ENCODE measurements at places on chromosomes 3 and 15. TPM values are rescaled to one million over a fixed set of nuclear protein-coding genes. Genes with fewer than 3 reads are reported as not detected.
A peak's percentile ranks its signal among the peaks of the same experiment; 100 is the strongest.

DNA sequence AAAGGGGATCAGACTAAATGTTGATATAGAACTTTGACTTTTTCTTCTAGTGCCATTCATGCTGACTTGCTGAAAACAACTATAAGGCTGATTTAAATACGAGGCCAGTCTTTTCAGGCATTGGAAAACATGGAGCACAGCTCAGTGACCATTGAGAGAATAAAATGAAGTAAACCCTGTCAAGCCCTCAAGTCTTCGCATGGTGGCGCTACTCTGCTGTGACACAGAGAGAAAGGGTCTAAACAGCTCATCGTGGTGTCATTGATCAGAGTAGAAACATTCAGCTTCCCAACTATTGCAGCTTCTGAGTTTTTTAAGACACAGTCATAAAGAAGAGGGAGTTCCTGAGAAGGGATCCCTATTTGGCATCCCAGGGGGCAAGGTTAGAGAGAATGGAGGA is 716.2 kb downstream of the DIPK2A start:
- no peaks in the 10 kb centered on the region for H3K4me1 ChIP-seq
- no peaks in the 10 kb centered on the region for H3K27me3 ChIP-seq
- H3K4me3 ChIP-seq, result no peak overlapping the region
- no peaks in the 10 kb centered on the region for H3K36me3 ChIP-seq

- DNase-seq, result no peak
- no peaks in the 10 kb centered on the region for H3K27me3 ChIP-seq
- H3K27ac ChIP-seq, result no peak overlapping the region
- no peak overlapping the region for H3K4me3 ChIP-seq
- no peaks in the 10 kb centered on the region for H3K4me1 ChIP-seq
Observed at GRCh38 chr3:77588863-77589262, 549.0 kb downstream of the ROBO2 start.

DNA sequence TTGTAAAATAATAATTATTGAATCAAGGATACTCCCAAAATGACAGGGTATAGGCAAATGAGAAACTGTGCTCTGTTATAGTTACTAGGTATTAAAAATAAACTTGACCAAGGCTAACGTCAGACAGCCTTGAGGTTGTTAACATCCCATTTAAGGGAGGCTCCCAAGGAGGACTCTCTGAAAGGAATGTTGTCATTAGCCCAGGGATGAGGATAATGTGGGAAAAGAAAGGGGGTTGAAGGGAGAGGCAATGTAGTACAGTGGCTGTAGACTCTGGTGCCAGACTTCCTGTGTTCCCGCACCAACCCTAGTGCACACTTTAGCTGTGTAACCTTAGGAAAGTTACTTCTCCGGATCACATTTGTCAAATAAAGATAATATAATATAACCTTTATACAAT is 47.0 kb upstream of the RARB start:
- H3K27ac ChIP-seq, result no peak overlapping the region
- DNase-seq, result no peak
- H3K4me3 ChIP-seq, result no peak overlapping the region
- H3K36me3 ChIP-seq, result no peaks in the 10 kb centered on the region

- no peaks in the 10 kb centered on the region for H3K36me3 ChIP-seq
- H3K4me1 ChIP-seq, result peaks cover 4% of the 10 kb centered on the region
- H3K4me3 ChIP-seq, result no peak within 1 kb of the TSS
- H3K27me3 ChIP-seq, result peaks cover 11% of the 10 kb centered on the region
Observed at GRCh38 chr15:76011627-76012551, at the start of gene NRG4. Gene NRG4, minus strand, starts transcription at chr15:76012424. Its CDS starts 1,194 bp downstream, at chr15:76011230.

GRCh38 chr3:41974223-41974622 is 12.3 kb upstream of the ULK4 start:
- no peak for DNase-seq
- H3K27me3 ChIP-seq, result no peaks in the 10 kb centered on the region
- no peak overlapping the region for H3K4me3 ChIP-seq
- H3K36me3 ChIP-seq, result no peaks in the 10 kb centered on the region
- no peaks in the 10 kb centered on the region for H3K4me1 ChIP-seq
- H3K27ac ChIP-seq, result no peak overlapping the region

GRCh38 chr3:108311797-108312196 is 15.4 kb downstream of the HHLA2 start:
- no peaks in the 10 kb centered on the region for H3K27me3 ChIP-seq
- H3K4me3 ChIP-seq, result no peak overlapping the region
- DNase-seq, result no peak
- no peaks in the 10 kb centered on the region for H3K36me3 ChIP-seq
- no peaks in the 10 kb centered on the region for H3K4me1 ChIP-seq
- H3K27ac ChIP-seq, result no peak overlapping the region

PTPRG gene
- total RNA-seq, result 88.4 TPM

DNA sequence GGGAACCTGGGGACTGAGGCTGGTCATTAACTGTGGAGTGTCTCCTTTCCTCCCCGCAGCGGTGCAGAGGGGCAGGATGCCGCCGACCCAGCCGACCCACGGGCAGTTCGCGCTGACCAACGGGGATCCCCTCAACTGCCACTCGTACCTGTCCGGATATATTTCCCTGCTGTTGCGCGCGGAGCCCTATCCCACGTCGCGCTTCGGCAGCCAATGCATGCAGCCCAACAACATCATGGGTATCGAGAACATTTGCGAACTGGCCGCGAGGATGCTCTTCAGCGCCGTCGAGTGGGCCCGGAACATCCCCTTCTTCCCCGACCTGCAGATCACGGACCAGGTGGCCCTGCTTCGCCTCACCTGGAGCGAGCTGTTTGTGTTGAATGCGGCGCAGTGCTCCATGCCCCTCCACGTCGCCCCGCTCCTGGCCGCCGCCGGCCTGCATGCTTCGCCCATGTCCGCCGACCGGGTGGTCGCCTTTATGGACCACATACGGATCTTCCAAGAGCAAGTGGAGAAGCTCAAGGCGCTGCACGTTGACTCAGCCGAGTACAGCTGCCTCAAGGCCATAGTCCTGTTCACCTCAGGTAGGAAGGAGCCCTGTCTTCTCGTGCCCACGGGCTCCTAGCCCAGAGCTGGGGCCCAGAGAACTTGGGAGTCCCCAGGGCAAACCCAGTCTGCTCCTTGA is 3.7 kb downstream of the NR2F2 start:
- peak overlapping the region; percentile 88 for H3K27ac ChIP-seq
- no peak for DNase-seq
- no peaks in the 10 kb centered on the region for H3K36me3 ChIP-seq
- no peaks in the 10 kb centered on the region for H3K27me3 ChIP-seq
- H3K4me3 ChIP-seq, result peak overlapping the region; percentile 48
- H3K4me1 ChIP-seq, result peaks cover 16% of the 10 kb centered on the region

DNA sequence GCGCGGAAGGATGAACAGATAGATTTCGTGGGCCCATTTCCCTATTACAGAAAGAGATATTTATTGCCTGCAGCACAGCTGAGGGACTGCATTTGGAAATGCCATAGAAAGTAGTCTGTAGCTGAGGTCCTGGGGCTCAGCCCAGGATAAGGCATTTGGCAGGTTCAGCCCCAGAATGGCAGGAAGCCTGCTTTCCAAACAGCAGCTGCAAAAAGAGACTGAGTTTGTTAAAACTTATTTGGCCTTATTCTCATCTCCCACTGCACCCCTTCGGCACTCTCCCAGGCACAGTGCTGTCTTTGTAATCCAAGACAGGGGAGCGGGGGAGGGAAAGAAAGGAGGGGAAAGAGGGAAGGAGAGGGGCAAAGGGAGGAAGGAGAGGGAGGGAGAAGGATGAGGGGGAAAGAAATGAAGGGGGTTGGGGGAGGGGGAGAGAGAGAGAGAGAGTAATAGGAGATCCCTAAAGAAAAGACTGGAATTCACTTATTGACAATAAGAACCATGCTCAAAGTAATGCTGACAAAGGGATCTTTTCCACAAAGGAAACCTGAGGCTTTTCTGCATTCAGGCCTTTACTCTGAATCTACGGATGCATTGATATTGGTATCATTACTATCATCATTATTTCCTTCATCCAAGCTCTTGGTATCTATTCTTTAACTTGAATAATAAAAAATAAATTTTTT is 94.0 kb upstream of the LRRN1 start:
- no peaks in the 10 kb centered on the region for H3K4me1 ChIP-seq
- H3K4me3 ChIP-seq, result no peak overlapping the region
- H3K27me3 ChIP-seq, result no peaks in the 10 kb centered on the region
- H3K27ac ChIP-seq, result no peak overlapping the region
- H3K36me3 ChIP-seq, result no peaks in the 10 kb centered on the region

SORD gene
- total RNA-seq, result 13.8 TPM

GRCh38 chr3:71130471-71131374 is 452.8 kb downstream of the FOXP1 start:
- peak; percentile 69 for DNase-seq
- H3K27ac ChIP-seq, result peak overlapping the region; percentile 94

- no peak overlapping the region for H3K4me3 ChIP-seq
- no peak for DNase-seq
- H3K27me3 ChIP-seq, result no peaks in the 10 kb centered on the region
- H3K4me1 ChIP-seq, result no peaks in the 10 kb centered on the region
- no peaks in the 10 kb centered on the region for H3K36me3 ChIP-seq
- no peak overlapping the region for H3K27ac ChIP-seq
Observed at GRCh38 chr15:36791844-36792571, 212.6 kb downstream of the CDIN1 start.

ABHD17C gene
- total RNA-seq, result 32.2 TPM

PARL gene
- 39.6 TPM for total RNA-seq

MYD88 gene
- 51.5 TPM for total RNA-seq

DNA sequence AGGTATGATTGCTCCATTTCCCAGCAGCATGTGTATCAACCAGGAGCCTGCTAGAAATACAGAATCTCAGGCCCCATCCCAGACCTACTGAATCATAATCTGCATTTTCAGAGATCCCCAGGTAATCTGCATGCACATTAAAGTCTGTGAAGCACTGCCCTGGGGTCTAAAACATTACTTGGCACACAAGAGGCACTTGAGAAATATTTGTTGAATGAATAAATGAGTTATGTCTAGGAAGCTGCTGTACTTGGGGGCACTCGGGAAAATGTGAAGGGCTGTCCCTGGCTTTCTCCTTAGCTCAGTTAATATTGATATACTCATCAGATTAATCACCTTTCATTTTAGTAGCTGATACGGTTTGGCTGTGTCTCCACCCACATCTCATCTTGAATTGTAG is 184.4 kb downstream of the RORA start:
- H3K27me3 ChIP-seq, result no peaks in the 10 kb centered on the region
- H3K4me1 ChIP-seq, result no peaks in the 10 kb centered on the region
- H3K4me3 ChIP-seq, result no peak overlapping the region
- no peak overlapping the region for H3K27ac ChIP-seq

SOX2 gene
- not detected for total RNA-seq

GRCh38 chr3:8336456-8336855 is 165.2 kb upstream of the LMCD1 start:
- no peak overlapping the region for H3K27ac ChIP-seq
- no peaks in the 10 kb centered on the region for H3K4me1 ChIP-seq
- no peaks in the 10 kb centered on the region for H3K27me3 ChIP-seq
- DNase-seq, result no peak

- H3K36me3 ChIP-seq, result no peaks in the 10 kb centered on the region
- H3K27ac ChIP-seq, result no peak overlapping the region
- no peak overlapping the region for H3K4me3 ChIP-seq
- DNase-seq, result no peak
- no peaks in the 10 kb centered on the region for H3K27me3 ChIP-seq
- no peaks in the 10 kb centered on the region for H3K4me1 ChIP-seq
Observed at GRCh38 chr15:32700501-32701150, 17.2 kb upstream of the GREM1 start.

DNA sequence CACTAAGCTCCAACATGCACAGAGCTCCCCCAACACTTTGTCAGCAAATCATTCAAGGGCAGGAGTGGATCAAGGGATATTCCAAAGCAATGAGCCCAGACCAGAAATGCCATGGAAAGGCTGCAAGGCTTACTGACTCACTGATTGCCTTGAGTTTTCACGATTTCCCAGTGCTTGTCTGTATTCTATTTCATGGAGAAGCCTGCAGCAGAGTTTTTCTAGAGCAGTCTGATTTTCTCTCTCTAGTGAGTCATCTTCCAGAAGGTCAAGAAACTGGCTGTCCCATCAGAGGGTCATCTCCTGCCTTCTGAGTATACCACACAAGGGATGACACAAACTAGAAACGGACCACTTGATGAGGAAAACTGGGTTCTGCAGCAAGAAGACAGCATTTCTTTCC is 16.5 kb downstream of the LMCD1 start:
- H3K27ac ChIP-seq, result no peak overlapping the region
- H3K4me1 ChIP-seq, result peaks cover 43% of the 10 kb centered on the region
- H3K36me3 ChIP-seq, result no peaks in the 10 kb centered on the region
- H3K4me3 ChIP-seq, result no peak overlapping the region
- no peaks in the 10 kb centered on the region for H3K27me3 ChIP-seq
- no peak for DNase-seq

DNA sequence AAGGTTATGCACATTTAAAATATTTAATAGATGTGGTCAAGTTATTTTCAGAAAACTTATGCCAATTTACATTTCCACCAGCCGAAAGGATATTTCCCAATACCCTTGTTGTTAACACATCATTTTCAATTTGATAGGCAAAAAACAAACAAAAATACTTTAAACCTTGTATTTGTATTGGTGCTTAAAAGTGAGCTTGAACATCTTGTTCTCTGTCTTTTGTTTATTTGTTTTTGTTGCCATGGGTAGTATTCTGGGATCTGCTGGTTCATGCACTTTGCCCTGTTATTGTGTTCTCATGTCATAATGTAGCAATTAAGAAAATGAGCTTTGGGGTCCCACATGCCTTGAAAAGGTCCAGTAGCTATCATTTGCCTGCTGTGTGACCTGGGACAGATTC is 191.4 kb downstream of the LRTM1 start:
- H3K4me3 ChIP-seq, result no peak overlapping the region
- H3K36me3 ChIP-seq, result no peaks in the 10 kb centered on the region
- H3K27ac ChIP-seq, result no peak overlapping the region
- no peaks in the 10 kb centered on the region for H3K4me1 ChIP-seq

DNA sequence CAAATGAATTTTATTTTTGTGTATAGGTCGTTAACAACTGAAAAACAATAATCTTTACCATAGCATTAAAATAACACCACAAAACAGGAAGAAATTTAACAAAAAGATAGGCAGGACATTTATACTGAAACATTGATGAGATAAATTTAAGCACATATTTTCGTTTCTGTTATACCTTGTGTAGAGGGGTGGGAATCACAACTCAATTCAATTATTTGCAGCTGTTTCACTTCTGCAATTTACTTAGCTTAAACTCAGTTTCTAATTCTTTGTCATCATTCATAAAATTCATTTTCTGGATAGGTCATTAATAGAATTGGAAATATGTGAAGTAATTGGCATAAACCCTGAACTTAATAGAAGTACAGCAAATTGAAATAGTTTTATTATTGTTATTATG is 42.3 kb downstream of the TP63 start:
- H3K4me1 ChIP-seq, result no peaks in the 10 kb centered on the region
- no peaks in the 10 kb centered on the region for H3K36me3 ChIP-seq
- no peaks in the 10 kb centered on the region for H3K27me3 ChIP-seq
- no peak overlapping the region for H3K27ac ChIP-seq
- H3K4me3 ChIP-seq, result no peak overlapping the region

DNA sequence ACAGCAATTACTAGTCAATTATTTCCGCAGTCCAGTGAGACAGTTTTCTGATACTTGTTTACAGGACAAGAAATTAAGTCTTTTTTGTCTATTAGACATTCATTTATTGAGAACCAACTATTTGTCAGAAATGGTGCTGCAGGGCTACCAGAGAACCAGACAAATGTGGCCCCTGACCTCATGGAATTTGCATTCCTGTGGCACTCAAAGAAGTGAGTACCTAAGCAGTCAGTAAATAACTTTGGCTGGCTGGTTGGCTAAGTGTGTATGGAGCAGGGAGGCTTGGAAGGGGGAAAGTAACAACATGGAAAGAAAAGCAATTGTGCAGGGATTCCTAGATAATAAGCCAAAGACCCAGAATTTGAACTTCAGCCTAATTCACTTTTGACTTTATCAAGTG is 837.0 kb upstream of the CFAP20DC start:
- H3K27ac ChIP-seq, result no peak overlapping the region
- H3K36me3 ChIP-seq, result no peaks in the 10 kb centered on the region
- no peak overlapping the region for H3K4me3 ChIP-seq
- H3K27me3 ChIP-seq, result no peaks in the 10 kb centered on the region
- H3K4me1 ChIP-seq, result no peaks in the 10 kb centered on the region

Measured in left lung (tissue), 14 donors.